ENCODE measurements at places on chromosomes 13 and 19. TPM values are rescaled to one million over a fixed set of nuclear protein-coding genes. Genes with fewer than 3 reads are reported as not detected.

GRCh38 chr13:96229356-96229755, 139.4 kb downstream of the HS6ST3 start:
- no peaks in the 10 kb centered on the region for H3K4me1 ChIP-seq
- H3K27me3 ChIP-seq = no peaks in the 10 kb centered on the region
- H3K27ac ChIP-seq = no peak overlapping the region

GRCh38 chr19:8004723-8005513, 523 bp downstream of the ELAVL1 start:
- peak overlapping the region; percentile 98 for H3K4me3 ChIP-seq
- H3K36me3 ChIP-seq = peaks cover 6% of the 10 kb centered on the region
- H3K27ac ChIP-seq = peak overlapping the region; percentile 88
- peak; percentile 21 for DNase-seq

THSD8 gene
- 27.0 TPM for total RNA-seq

- no peaks in the 10 kb centered on the region for H3K36me3 ChIP-seq
- no peaks in the 10 kb centered on the region for H3K4me1 ChIP-seq
- no peak for DNase-seq
- no peak overlapping the region for H3K4me3 ChIP-seq
- peaks cover 3% of the 10 kb centered on the region for H3K27me3 ChIP-seq
- H3K27ac ChIP-seq = no peak overlapping the region
Measured at GRCh38 chr19:371501-372168, 27.0 kb upstream of the MIER2 start.

- no peaks in the 10 kb centered on the region for H3K27me3 ChIP-seq
- no peak for DNase-seq
- H3K4me1 ChIP-seq = no peaks in the 10 kb centered on the region
- no peak overlapping the region for H3K4me3 ChIP-seq
- H3K36me3 ChIP-seq = no peaks in the 10 kb centered on the region
Measured at GRCh38 chr19:55554741-55555152, 9.4 kb upstream of the SBK3 start.

DNA sequence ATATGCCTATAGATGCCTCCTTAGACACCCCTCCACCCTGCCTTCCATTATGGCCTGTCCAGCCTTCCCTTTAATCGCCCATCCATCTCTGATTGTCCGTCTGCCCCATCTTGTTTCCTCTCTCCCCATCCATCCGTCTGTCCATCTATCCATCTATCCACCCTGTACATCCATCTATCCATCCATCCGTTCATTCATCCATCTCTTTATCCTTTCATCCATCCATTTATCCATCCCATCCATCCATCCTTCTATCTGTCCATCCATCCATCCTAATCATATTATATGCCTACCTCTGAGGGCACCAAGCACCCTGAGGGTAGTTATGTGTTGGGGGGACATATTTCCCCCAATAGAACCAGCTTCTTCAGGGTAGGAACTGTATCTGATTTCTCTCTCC, 23.1 kb downstream of the TRPM4 start:
- peaks cover 4% of the 10 kb centered on the region for H3K4me1 ChIP-seq
- DNase-seq = no peak

BSPH1 gene
- total RNA-seq = not detected

DNA sequence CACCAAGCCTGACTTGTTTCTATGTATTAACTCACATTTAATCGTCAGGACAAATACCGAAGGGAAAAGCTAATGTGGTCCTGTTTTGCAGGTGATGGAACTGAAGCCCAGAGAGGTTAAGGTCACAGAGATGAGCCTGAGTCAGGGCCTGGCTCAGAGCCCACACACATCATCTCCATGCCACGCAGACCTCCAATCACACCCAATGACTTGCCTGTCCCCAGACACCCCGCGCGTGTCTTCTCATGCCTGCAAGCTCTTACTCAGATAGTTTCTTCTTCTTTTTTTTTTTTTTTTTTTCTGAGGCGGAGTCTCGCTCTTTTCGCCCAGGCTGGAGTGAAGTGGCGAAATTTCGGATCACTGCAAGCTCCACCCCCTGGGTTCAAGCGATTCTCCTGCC, 16.4 kb downstream of the SIX5 start:
- H3K27ac ChIP-seq = no peak overlapping the region
- H3K27me3 ChIP-seq = peaks cover 3% of the 10 kb centered on the region
- H3K36me3 ChIP-seq = no peaks in the 10 kb centered on the region
- H3K4me1 ChIP-seq = no peaks in the 10 kb centered on the region
- no peak for DNase-seq
- H3K4me3 ChIP-seq = no peak overlapping the region

DNA sequence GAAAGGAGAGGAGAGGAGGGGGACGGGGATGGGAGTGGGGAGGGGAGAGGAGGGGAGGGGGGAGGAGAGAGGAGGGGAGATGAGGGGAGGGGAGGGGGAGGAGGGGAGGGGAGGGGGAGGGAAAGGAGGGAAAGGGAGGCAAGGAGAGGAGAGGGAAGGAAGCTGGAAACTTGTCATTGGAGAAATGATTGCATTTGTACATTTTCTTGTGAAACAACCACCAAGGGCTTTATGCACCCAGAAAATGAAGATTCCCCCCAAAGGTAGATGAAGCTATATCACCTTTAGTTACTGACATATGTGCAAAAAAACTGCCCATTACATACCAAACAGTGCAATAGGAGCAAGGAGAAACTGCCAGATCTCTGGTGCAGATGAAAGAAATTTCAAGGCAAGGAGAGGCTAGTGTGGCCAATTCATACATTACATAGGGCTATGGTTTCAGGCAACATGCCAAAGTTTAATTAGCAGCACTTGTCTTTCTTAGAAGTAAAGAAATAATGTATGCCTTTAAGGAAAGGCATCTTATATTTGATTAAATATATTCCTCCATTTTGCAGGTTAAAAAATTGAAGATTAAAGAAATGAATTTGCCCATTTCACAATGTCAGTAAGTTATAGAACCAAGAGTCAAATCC, 49.5 kb upstream of the STK24 start:
- no peak overlapping the region for H3K27ac ChIP-seq
- H3K4me1 ChIP-seq = no peaks in the 10 kb centered on the region
- DNase-seq = no peak
- peaks cover 3% of the 10 kb centered on the region for H3K27me3 ChIP-seq
- H3K36me3 ChIP-seq = no peaks in the 10 kb centered on the region

DNA sequence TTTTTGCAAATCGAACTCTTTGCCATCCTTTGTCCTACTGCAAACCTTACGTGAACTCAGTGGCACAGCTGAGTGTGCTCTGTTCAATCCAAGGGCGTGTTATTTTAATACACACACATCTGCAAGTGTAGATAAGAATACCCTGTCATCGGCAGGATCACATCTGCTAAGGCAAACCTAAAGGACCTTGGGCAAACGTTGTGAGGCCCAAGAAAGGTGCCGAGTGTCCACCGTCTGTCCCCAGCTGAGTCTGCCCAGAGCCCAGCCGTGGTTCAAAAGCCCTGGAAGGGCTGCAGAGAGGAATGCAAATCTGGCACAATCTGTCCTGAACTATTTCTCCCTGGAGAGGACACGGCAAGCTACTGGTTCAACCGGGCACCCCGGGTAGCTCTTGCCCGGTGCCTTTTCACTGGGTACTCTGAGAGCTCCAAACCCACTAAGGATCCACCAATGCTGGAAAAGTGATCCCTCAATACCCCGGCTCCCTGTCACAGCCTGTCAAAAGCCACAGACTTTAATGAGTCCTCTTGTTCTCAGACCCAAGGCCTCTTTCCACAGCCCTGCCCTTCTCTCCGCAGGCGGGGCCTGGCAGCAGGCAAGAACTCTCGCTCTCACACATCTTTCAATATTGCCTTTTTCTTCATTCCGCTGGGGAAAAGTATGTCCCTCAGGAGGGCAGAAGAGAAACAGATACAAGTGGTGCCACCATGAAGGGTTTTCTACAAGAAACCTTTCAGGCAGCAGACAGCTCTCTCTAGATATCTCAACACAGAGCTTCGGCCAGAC, 17.0 kb downstream of the SLC7A1 start:
- peaks cover 14% of the 10 kb centered on the region for H3K4me1 ChIP-seq
- no peak overlapping the region for H3K4me3 ChIP-seq
- no peak for DNase-seq
- H3K27me3 ChIP-seq = no peaks in the 10 kb centered on the region
- no peak overlapping the region for H3K27ac ChIP-seq

TTC9B gene
- not detected for total RNA-seq

DNA sequence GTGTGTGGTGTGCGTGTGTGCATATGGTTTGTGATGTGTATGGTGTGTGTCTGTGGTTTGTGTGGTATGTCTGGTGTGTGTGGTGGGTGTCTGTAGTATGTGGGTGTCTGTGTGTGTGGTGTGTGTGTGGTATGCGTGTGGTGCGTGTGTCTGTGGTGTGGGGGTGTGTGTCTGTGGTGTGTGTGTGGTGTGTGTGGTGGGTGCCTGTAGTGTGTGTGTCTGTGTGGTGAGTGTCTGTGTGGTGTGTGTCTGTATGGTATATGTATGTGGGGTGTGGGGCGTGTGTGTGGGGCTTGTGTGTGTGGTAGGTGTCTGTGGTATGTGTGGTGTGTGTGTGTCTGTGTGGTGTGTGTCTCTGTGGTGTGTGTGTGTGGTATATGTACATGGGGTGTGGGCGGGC, 300.7 kb downstream of the TEX29 start:
- peaks cover 2% of the 10 kb centered on the region for H3K27me3 ChIP-seq
- no peak overlapping the region for H3K4me3 ChIP-seq
- H3K27ac ChIP-seq = no peak overlapping the region
- no peak for DNase-seq

LGALS14 gene
- not detected for total RNA-seq

DNA sequence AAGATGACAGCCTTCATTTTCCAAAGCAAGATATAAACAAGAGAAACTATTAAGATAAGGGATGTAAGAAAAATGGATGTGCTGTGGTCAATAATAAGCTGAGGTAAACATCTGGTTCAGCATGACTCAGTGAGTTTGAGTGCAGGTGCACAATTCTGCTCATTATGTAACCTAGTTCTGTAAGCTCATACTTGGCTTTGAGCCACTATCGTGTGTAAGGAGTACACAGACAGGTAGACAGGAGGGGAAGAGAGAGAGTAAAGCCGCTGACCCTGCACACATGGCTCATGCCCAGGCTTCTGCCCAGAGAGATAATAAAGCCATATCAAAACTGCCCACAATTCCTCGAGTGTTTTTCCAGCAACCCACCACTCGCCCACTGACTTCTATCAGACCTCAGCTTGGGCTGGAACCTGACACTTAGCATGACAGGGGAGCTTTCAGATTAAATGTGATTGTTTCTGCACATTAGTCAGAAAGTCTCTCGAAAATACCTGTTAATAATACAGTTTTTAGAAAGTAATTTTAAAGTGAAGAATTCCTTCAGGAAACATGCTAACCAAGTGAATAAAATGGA, 51.7 kb downstream of the ZNF91 start:
- H3K36me3 ChIP-seq = peaks cover 80% of the 10 kb centered on the region
- H3K27me3 ChIP-seq = no peaks in the 10 kb centered on the region
- DNase-seq = no peak
- no peak overlapping the region for H3K4me3 ChIP-seq

CYP4F2 gene
- total RNA-seq = not detected

ELSPBP1 gene
- not detected for total RNA-seq

Data from activated CD4-positive, alpha-beta T cell treated with anti-CD3 and anti-CD28 coated beads, Interleukin-2, amount 10 ng/mL, durations not matched to agents 7 days and 5 days (primary cell).